PC-9 (cell line): ENCODE measurements at places on chromosomes 2 and 18. TPM values are rescaled to one million over a fixed set of nuclear protein-coding genes. Genes with fewer than 3 reads are reported as not detected.

- peak; percentile 32 for DNase-seq
These were observed 1.5 kb downstream of the GIGYF2 start for GRCh38 chr2:232698556-232699091.

DNA sequence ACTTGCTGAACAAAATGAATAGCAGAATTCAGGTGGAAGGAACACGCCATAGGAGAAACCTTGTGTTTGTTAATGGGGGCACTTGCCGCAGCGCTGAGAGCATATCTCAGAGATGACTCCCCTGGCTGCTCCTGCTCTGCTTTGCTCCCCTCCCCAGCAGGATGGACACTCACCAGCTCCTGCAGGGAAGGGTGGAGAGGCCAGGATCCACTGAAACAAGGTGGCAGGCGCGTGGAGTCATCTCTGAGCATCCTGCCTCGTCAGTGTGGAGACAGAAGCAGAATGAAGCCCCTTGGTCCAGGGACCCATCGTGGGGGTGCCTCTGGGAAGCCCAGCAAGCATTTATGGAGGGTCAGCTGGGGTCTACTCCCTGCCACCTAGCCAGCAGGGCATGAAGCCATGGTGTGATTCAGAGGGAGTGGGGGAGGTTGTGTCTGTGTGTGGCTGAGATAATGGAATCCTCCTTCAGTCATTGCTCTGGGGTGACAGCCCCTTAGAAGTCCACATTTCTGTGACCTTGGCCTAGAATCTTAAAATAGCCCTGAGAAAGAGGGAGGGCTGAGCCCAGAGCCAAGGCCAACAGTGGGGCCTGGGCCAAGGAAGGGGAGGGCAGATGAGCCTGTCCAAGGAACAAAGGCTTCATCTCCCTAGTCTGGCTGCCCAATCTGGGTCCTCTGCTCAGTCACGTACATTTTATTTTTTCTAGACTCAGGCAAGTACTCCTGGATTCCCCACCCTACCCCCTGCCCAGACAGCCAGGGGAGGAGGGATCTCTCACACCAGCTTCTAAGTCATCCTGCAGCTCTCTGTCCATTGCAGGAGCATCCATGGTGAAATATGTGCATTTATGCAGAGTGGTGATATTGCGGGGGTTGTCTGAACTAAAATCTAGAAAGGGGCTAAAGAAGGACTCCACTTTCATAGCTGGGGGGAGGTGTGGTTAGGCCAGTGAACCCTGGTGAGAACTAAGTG is 215.4 kb downstream of the ZBTB7C start:
- DNase-seq: no peak

- DNase-seq: no peak
These were observed 25.4 kb downstream of the WDR75 start for GRCh38 chr2:189466656-189467055.

- DNase-seq: no peak
These were observed 343.6 kb upstream of the SYT4 start for GRCh38 chr18:43620936-43621335.

DNA sequence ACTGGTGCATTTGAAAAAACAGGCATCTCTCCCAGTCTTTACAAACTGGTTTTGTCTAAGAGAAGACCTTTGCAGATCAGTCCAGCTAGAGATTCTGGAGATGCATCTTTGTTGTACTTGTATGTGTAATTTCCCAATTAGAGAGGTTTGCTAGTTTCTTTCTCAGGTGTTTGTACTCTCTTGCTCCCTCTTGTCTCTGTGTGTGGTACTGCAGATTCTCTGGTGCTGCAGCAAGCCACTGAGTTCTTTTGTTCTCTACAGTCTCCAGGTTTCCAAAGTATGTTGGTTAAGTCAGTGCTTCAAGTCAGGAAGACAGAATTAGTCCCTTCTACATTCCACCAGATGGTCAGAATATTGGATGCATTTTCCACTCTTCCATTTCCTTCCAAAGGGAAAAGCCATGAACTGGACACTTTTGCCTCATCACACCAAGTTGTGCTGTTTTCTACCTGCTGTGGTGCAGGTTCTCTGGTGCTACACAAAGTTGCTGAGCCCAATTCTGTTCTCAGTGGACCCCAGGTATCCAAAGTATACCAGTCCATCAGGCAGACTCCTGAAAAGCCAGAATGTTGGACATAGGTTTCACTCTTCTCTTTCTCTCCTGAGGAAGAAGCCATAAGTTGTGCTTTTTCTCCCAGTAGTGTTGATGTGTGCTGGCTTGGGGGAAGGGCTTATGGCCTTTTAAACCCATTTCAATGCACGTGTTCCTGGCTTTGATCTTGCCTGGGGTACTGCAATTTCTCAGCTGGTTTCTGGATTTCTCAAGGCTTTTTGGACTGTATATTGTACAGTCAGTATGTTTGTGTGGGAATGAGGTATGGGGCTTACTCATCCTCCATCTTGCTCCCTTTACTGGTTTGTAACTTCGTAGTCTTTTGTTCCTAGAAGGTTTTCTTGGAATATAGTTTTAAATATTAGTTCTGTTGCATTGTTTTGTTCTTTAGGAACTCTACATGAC is 29.8 kb downstream of the EPC2 start:
- no peak for DNase-seq

DNA sequence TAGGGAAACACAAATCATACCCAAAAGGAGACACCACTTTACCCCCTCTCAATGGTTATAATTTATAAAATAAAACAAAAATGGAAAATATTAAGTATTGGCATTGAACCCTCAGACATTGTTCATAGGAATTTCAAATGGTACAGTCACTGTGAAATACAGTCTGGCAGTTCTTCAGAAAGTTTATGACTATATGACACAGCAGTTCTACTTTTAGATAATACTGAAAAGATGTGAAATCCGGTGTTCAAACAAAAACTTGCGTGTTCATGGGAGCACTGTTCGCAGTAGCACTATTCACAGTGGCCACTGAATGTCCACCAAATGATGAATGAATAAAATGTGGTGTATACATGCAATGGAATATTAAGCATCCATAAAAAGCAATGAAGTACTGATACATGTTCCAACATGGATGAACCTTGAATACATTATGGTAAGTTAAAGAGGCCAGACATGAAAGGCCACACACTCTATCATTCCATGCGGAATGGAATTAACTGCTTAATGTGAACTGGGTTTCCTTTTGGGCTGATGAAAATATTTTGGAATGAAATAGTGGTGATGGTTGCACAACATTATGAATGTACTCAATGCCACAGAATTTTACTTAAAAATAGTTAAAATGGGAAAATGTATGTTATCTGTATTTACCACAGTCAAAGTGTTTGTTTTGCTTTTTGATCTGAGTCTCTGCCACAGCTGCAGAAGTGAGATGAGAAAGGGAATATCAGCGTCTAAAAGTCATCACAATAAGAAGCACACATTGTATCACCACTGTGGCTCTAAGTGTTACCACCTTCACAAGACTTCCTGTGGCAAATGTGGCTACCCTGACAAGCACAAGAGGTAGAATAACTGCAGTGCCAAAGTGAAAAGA is 864.6 kb downstream of the SUCLG1 start:
- DNase-seq: no peak

GRCh38 chr2:61055557-61055956 is 10.1 kb upstream of the SANBR start:
- no peak for DNase-seq

- peak; percentile 93 for DNase-seq
These were observed 33.2 kb upstream of the FOSL2 start for GRCh38 chr2:28359222-28360057.

DNA sequence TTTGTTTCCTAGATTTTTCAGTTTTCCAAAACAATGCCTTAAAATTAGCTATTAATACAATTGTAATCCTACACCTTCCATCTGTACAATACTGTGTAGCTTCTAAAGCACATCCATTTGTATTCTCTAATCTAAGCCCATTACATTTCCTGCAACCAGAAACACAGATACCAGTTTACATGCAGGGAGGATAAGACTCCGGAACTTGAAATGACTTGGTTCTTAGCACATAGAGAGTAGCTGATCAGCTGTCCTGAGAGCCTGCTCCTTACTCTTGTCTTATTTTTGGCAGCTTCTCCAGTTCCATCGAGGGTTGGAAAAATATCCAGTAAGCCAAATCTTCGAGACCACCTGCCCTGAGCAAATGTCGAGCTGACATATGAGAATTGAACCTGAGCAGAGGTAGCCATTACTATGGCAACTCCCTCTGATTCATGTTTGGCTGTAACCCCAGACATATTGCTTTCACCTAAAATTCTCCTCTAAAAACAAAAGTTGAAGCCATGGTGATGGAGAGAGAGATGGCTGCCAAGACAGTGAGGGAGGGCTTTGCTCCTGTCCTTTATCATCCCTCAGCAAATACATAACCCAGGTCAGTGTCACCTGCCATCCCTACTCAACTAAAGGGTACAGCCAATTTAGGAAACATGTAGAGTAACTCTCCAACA is 542.8 kb downstream of the IRS1 start:
- no peak for DNase-seq

- DNase-seq: no peak
These were observed 47.4 kb downstream of the TRPM8 start for GRCh38 chr2:233964581-233964980.

Gene C2orf81
- total RNA-seq: 9.8 and 12.0 TPM in 2 replicates

Gene DSG1
- not detected in 2 replicates for total RNA-seq

Gene CPLX4
- total RNA-seq: not detected in 2 replicates

Gene FOXI3
- total RNA-seq: not detected in 2 replicates
